ENCODE measurements at places on chromosomes 7 and 10. TPM values are rescaled to one million over a fixed set of nuclear protein-coding genes. Genes with fewer than 3 reads are reported as not detected.

GRCh38 chr7:73451780-73452398 lies 18.3 kb downstream of the FZD9 start:
- DNase-seq = no peak

DNA sequence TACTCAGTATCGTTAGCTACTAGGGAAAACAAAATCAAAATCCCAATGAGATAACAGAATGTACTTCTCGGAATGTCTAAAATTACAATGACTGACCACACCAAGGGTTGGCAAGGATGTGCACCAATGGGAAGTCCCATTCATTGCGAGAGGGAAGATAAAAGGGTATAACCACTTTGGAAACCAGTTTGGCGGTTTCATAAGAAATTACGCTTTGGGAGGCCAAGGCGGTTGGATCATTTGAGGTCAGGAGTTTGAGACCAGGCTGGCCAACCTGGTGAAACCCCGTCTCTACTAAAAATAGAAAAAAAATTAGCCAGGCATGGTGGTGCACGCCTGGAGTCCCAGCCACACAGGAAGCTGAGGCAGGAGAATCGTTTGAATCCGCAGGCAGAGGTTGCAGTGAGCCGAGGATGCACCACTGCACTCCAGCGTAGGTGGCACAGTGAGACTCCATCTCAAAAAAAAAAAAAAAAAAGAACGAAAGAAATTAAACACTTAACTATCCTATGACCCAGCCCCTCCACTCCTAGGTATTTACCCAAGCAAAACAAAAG lies 7.6 kb downstream of the HACD1 start:
- DNase-seq = no peak

GRCh38 chr10:121687095-121687813 lies 89.0 kb upstream of the FGFR2 start:
- DNase-seq = no peak

DNA sequence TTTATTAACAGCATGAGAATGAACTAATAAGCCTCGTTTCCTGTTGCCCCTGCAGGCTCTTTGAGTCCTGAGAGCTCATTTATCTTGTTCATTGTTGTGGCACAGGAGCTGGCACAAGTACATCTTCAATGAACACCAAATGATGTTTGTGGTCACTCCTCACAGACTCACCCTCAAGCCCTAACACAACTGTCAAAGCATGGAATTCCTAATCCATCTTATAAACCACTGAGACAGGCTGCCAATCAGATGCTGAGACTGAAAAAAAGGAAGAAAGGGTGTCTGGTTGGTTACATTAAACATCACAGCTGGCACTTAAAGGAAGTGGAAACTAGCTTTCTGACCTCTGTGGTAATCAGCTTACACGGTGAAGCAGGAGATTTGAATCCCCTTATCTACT lies 7.7 kb upstream of the CCDC172 start:
- no peak for DNase-seq

DNA sequence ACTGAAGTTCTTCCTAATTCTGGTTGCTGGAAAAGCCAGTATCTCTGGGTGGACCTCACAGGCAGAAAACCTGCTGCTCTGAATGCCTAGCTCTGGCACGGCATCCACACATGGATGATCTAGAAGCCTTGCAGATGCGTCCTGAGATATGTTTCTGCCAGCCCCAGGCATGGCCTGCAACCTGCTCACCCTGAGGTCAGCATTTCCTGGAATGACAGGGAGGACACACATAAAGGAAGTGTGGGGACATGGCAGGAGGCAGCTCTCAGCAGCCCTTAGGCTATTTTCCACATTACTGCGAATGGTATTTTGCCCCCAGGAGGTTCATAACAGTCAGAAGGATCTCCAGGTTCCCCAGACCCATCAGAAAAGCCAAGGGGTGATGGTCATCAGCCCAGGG lies 23.2 kb downstream of the PLXNA4 start:
- DNase-seq = no peak

- DNase-seq = peak; percentile 76
Observed at GRCh38 chr7:150983893-150984368, 5.8 kb upstream of the KCNH2 start.

Gene PLCE1
- 10.7 TPM for total RNA-seq

DNA sequence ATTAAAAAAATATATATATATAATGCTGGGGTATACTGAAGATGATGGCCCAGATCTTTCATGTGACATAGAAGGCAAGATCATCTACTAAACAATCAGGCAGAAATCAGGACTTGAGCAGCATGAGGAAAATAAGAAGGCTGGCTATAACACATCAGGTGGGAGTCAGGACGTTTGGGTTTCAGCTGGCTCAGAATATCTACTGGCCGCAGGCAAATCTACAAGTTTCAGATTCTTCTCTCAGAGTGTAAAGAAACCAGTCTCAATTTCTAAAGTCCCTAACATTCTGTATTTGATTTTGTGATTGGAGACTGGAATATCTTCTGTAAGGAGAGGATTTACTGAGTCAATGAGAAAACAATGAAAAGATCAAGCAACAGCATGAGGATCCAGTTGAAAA lies 37.7 kb upstream of the FAM3C start:
- no peak for DNase-seq

DNA sequence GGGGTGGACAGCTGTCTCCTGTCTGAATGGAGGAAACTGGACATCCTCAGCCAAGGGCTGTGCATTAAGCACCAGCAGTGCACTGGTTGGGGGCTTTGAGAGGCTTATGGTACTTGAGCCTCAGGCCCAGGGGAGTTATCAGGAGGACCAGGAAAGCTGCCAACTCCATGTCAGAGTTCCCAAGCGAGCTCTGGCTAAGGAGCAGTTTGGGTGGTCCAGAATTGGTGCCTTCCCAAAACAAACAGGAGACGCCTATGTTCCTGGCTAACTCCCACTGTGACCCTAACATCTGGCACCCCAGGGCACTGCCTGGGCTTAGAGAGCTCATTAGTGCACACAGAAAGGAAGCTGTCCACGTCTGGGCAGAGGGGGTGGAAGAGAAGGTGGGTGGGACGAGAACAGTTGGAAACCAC lies 408.6 kb upstream of the NPVF start:
- no peak for DNase-seq

Gene OR13A1
- not detected for total RNA-seq

- DNase-seq = no peak
Observed at GRCh38 chr10:85008488-85009184, 680.2 kb downstream of the CCSER2 start.

GRCh38 chr7:21076054-21076453 lies 289.4 kb upstream of the SP8 start:
- no peak for DNase-seq

DNA sequence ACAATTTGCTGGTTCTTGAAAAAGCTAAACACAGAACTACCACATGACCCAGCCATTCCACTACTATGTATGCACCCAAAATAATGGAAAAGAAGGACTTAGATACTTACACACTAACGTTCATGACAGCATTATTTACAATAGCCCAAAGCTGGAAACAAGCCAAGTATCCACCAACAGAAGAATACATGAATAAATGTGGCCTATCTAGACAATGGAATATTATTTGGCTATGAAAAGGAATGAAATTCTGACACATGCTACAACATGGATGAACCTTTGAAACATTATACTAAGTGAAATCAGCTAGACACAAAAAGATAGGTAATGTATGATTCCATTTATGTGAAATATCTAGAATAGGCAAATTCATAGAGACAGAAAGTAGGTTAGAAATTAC lies 67.4 kb upstream of the EXOC4 start:
- no peak for DNase-seq

DNA sequence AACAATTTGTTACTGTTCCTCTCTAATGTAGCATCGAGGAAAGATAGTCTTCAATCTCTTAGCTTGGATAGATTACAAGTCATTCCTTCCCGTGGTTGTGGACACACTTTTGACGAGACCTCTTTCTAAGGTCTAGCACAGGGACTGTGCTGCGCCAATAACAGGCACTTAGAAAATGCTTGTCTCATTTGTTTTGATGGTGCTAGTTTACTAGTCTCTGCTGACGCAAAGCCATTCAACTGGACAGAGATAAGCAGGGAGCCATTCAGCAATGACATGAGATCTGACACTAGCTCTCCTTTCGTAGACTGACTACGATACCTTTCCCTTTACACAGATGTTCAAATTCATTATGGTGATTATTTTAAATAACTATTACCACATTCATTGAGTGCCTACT lies 6.4 kb upstream of the JAZF1 start:
- DNase-seq = no peak

- no peak for DNase-seq
Observed at GRCh38 chr10:70714245-70714644, 41.9 kb downstream of the ADAMTS14 start.

GRCh38 chr7:99876491-99876890 lies 342 bp downstream of the OR2AE1 start:
- DNase-seq = no peak

DNA sequence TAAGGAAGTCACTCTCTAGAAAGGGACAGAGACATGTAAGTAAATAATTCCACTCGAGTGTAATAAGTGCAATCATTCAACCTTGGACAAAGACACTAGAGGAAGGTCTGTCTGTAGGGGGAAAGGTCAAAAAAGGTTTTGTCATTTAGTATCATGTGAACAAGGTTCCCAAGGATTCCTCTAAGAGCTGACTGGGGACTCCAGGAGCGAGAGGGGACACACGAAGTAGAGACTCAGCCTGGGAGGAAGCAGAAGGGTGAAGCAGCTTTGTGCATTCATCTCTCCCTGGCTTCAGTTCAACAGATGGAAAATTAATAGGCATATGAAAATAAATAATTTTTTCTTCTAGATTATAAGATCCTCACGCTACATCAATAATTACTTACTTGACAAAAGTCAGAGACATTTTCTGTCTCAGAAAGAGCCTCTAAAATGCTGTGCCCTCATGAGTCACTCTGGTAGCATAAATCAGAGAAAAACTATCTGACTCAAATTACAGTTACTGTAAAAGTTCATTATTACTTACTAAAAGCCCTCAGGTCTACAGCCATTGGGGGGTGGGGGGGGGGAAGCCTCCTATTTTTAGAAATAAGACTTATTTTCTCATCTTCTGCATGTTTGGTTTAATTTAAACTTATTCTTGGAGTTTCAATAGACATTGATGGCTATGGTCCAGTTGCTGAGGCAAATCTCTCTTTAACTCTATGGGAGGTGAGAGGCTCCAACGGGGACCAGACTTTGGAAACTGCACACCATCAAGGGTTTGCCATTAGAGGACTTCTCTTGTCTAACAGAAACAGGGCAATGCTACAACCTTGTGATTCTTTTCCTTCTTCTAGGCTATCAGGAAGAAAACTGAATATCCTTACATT lies 275.1 kb upstream of the KLF14 start:
- no peak for DNase-seq

DNA sequence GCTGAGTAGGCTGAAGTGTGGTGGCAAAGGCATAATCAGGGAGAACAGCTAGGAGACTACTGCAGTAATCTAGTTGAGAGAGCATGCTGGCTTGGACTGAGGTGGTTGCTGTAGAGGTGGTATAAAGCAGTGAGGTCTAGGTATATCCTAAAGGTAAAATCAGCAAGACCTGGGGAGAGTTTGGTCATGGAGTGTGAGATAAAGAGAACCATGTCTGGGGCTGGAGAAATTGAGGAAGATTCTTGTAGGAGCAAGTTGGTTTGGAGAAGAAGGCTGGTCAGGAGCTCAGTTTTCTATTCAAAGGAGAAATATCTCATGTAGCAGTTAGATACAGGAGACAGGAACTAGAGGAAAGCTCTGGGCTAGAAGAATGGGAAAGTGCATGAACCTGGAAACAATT lies 32.9 kb upstream of the ST7 start:
- no peak for DNase-seq

Data from Caco-2 (cell line).